Heart left ventricle (tissue), 16 donors: ENCODE measurements at places on chromosomes 3 and 15.

- H3K27ac ChIP-seq, result no peak overlapping the region
- H3K27me3 ChIP-seq, result no peaks in the 10 kb centered on the region
- peaks cover 98% of the 10 kb centered on the region for H3K36me3 ChIP-seq
- no peak overlapping the region for H3K4me3 ChIP-seq
Observed at GRCh38 chr15:89326316-89326715, 8.3 kb downstream of the POLG start.

- no peaks in the 10 kb centered on the region for H3K4me1 ChIP-seq
- H3K4me3 ChIP-seq, result no peak overlapping the region
- no peaks in the 10 kb centered on the region for H3K27me3 ChIP-seq
- DNase-seq, result no peak
Observed at GRCh38 chr15:27218426-27218825, 247.4 kb downstream of the GABRG3 start.

GRCh38 chr3:129032716-129033115 lies 27.9 kb upstream of the GP9 start:
- no peak overlapping the region for H3K27ac ChIP-seq
- peaks cover under 1% of the 10 kb centered on the region for H3K4me1 ChIP-seq
- H3K36me3 ChIP-seq, result no peaks in the 10 kb centered on the region
- no peak for DNase-seq
- no peak overlapping the region for H3K4me3 ChIP-seq

DNA sequence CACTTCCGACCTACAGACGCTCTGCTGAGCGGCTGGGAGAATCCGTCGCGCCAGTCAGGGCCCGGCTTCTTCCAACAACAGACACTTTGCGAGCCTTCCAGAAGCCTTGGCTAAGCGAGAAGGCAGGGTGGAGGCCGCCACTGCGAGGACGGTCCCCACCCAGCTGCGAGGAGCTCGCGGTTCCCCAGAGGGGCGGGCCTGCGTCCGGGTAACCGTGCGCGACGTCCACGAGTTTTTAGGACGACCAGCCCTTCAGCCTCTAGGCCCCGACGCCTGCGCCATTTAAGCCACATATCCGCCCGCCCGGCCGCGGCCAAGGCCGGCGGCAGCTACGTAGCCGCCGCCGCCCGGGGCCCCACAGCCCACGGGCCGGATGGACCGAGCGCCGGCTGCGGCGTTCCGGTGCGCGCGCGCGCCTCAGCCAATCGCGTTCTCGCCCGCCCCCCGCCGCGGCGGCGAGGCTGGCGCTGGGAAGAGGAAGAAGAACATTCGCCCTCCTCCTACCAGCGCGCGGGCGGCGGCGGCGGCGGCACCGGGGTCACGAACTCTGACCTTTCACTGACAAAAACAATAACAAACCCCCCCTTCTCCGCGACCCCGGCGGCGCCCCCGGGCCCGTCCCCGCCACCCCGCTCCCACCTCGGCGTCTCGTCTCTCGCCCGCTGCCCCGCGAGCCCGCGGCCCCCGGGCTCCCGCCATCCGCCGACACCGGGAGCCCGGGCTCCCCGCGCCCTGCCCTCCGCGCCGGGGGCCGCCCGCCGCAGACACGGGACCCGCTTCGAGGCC lies at the start of gene NR2C2:
TSS of gene NR2C2 (plus strand) at position 484 of the 786 bp plus-strand sequence. CDS start 56,332 bp downstream, outside the sequence.
- peak within 1 kb of the TSS; percentile 95 for H3K4me3 ChIP-seq
- peak within 1 kb of the TSS; percentile 99 for H3K27ac ChIP-seq
- peaks cover 34% of the 10 kb centered on the region for H3K36me3 ChIP-seq

DNA sequence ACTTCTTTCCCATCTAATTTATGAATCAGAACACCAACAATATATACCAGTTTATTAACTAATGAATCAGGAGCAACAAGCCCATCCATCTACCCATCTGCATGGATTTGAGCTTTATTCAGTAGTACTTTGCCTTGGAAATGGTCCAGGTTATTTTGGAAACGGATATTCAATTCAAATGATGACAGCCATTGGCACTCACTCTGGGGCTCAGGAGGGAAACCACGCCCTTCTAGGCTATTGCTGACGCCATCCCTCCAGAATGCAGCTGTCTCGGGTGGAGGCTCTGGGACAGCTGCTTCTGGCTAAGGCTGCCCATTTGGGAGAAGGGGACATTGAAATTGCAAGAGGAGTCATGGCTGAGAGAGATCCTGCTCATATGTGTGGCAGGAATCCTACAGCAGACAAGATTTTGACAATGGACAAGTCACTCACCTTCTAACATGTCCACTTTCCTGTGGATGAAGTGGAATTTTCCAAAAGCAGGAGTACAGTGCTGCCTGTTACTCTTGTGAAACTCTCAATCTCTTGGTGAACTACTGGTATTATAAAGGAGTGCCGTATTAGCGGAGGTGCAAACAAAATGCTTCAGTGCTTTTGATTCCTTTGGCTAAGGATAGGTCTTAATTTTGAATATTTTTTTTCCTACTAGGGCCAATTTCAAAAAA lies 29.3 kb upstream of the TRAK1 start:
- peaks cover 88% of the 10 kb centered on the region for H3K4me1 ChIP-seq
- H3K36me3 ChIP-seq, result no peaks in the 10 kb centered on the region
- no peaks in the 10 kb centered on the region for H3K27me3 ChIP-seq
- peak overlapping the region; percentile 26 for H3K4me3 ChIP-seq
- peak; percentile 92 for DNase-seq
- peak overlapping the region; percentile 91 for H3K27ac ChIP-seq

GRCh38 chr3:58679974-58680666 lies 13.5 kb upstream of the FAM3D start:
- no peak overlapping the region for H3K27ac ChIP-seq
- peaks cover 5% of the 10 kb centered on the region for H3K27me3 ChIP-seq
- no peaks in the 10 kb centered on the region for H3K36me3 ChIP-seq
- H3K4me1 ChIP-seq, result no peaks in the 10 kb centered on the region
- no peak overlapping the region for H3K4me3 ChIP-seq
- DNase-seq, result no peak

DNA sequence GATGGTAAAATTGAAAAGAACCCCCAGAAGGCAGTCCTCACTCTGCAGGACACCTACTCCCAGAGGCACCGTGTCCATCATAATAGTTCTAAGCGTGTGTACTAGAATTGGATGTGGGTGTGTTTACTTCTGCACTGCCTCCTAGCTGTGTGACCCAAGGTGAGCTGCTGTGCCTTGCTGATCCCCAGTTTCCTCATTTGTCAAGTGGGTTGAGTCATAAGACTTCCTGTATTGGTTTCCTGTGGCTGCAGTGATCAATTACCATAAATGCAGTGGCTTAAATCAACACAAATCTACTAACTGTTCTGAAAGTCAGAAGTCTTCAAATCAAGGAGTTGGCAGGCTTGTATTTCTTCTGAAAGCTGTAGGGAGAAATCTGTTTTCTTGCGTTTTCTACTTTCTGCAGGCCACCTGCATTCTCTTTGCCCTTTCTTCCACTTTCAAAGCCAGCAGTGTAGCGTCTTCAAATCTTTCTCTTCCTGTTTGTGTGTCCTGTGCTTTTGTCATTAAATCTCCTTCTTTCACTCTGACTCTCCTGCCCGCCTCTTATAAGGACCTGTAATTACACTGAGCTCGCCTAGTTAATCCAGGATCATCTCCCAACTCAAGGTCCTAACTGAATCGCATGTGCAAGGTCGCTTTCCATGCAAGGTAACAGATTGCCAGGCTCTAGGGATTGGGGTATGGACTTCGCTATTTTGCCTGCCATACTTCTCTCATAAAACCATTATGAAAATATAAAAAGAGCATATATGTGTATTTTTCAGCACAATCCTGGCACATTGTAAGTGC lies 59.0 kb downstream of the RORA start:
- H3K4me3 ChIP-seq, result no peak overlapping the region
- no peaks in the 10 kb centered on the region for H3K4me1 ChIP-seq
- no peaks in the 10 kb centered on the region for H3K27me3 ChIP-seq

DNA sequence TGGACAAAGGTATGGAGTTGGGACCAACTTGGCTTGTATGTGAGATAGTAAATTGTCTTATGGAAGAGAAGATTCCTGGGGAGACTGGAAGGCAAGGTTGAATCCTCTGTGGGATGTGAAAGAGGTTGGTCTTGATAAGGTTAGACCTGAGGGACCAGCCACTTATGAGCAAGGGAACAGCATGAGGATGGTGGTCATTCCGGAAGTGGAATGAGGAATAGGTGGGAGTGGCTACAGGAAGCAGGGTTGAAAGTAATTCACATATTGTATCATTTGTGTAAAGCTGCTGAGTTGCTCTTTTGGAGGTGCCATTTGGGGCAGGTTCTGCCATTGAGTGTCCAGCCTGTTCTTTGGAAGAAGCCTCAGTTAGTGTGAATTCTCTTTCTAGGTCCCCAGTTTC lies 13.2 kb downstream of the USP13 start:
- H3K27me3 ChIP-seq, result no peaks in the 10 kb centered on the region
- DNase-seq, result no peak
- H3K36me3 ChIP-seq, result no peaks in the 10 kb centered on the region
- H3K27ac ChIP-seq, result peak overlapping the region; percentile 69
- peaks cover 51% of the 10 kb centered on the region for H3K4me1 ChIP-seq

DNA sequence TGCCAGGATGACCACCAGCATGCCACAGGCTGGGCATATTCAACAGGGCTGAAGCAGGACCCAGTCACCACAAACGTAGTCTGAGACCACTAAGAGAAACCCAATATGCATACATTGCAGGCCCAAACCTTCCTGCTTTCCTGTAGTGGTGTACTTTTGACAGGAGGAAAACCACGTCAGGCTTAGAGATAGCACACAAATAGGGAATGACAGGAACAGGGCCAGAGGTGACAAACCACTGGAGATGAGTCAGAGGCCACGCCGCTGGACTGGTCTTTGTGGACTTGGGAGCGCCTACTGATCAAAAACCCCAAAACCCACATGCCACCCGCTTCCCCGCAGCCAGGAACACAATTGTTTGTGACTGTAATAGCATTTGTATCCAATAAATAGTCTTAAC lies 3.6 kb upstream of the EFCAB12 start:
- no peak overlapping the region for H3K4me3 ChIP-seq
- no peaks in the 10 kb centered on the region for H3K27me3 ChIP-seq
- H3K4me1 ChIP-seq, result no peaks in the 10 kb centered on the region
- DNase-seq, result no peak
- H3K36me3 ChIP-seq, result peaks cover 75% of the 10 kb centered on the region
